ENCODE measurements at places on chromosomes 5 and 9.

DNA sequence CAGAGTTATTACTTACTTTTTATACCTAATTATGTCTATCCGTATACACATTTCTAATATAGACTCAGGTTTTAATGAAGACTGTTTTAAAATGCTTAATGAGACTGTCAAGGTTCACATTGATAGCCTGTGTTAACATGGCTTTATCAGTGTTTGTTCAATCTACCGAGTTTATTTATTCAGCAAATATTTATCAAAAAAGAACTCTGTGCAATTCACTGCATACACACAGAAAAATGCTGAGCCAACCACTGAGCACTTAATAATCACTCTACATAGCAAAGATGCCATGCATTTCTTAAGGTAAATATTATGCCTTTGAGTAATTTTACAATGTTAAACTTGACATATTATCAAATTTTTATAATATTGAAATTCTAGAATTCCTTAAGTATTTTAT, 428.2 kb downstream of the ANXA1 start:
- no peak for DNase-seq

GRCh38 chr9:13266167-13266566, 13.3 kb downstream of the MPDZ start:
- DNase-seq: no peak

DNA sequence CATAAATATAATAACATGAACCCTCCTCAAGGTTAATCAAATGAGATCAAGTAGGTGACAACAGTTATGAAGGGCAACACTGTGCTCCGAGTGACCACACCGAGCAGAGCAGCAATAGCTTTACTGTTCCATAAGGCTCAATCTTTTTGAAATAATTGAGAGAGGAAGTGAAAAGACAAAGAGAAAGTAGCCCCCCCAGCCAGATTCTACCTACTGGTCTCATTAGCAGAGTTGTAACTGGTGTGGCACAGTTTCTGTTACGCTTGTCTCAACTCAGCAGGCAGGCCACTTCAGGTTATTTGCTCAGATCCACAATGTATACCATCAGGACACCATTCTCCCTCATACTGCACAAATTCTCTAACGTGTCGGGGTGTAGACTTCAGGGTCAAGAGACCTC, 14.0 kb downstream of the PRUNE2 start:
- DNase-seq: no peak

DNA sequence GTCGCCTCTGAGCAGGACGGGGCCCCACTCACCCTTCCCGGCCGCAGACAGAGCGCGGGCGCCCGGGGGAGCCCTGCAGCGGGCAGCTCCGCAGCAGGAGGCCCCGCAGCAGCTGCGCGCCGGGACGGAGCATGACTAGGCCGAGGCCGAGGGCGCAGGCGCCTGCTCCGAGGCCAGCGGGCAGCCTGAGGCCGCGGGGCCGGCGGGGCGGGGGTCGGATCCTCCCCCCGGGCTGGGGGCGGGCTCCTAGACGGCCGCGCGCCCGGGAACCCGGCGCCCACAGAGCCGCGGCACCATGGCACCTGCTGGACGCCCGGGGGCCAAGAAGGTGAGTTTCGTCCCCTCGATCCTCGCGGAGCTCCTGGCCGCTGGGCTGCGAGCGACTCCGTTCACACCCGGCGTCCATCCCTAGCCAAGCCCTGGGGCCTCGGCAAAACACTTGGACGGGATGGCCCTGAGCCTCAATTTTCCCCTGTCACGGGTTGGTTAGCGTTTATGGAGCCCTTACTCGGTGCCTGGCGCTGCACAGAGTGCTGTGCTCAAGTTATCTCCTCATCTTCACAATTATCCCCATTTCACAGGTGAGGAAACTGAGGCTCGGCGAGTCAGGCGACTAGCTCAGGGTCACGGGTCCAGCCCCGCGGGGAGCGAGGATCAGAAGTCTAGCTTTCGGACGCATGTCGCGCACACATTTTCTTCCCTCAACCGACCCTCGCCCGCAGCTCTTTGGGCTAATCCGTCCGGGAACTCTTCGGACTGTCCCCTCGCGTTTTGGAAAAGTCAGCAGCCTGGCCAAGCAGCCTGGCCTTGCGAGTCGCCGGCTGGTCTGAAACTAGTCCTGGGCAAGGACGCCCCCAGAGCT, at the start of the genes BHMT2 and DMGDH:
Gene BHMT2 (plus strand): TSS at position 280 of the 862 bp plus-strand sequence. CDS start 16 bp downstream, at position 296.
Gene DMGDH (minus strand): TSS at position 187 of the 862 bp plus-strand sequence. CDS start 54 bp downstream, at position 133.
- DNase-seq: no peak

DNA sequence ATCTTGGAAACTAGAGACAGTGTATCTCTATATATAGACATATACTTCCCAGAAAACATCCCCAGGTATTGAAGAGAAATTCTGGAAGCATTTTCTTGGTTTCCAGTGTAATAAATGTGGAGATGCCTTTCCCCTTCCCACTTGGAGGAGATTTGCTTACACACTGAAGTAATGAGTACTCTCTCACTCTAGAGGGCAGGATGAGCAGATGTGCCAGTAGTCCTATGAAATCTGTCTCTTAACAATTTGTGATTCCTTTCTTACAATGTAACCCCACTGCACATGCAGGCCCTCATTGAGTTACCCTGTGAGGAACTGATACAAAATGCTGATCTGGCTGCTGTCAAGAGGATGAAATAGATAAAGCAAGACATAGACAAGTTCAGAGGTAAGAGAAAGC, 567.2 kb downstream of the SLCO4C1 start:
- DNase-seq: no peak

- no peak for DNase-seq
Measured at GRCh38 chr9:34374905-34375552, 1.7 kb downstream of the MYORG start.

GRCh38 chr9:75615284-75615683, 275.2 kb upstream of the PCSK5 start:
- DNase-seq: no peak

Data from caudate nucleus (tissue), 63 donors.